Stimulated activated CD8-positive, alpha-beta memory T cell treated with anti-CD3 and anti-CD28 coated beads, Interleukin-15, amount 100 ng/mL, for 24 hours (primary cell): ENCODE measurements at places on chromosomes 6 and 20.

- no peak for DNase-seq
These were observed 19.4 kb upstream of the TFAP2A start for GRCh38 chr6:10434235-10434634.

DNA sequence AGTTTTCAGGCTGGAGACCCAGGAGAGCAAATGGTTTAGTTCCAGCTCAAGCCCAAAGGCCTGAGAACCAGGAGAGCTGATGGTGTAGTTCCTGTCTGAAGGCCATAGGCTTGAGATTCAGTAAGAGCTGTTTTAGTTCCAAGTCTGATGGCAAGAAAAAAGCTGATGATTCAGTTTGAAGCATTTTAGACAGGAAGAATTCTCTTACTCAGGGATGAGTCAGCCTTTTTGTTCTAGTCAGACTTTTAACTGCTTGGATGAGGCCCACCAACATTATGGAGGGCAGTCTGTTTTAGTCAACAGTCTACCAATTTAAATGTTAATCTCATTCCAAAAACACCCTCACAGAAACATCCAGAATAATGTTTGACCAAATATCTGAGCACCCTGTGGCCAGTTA is 2.5 kb downstream of the ZSCAN26 start:
- no peak for DNase-seq

DNA sequence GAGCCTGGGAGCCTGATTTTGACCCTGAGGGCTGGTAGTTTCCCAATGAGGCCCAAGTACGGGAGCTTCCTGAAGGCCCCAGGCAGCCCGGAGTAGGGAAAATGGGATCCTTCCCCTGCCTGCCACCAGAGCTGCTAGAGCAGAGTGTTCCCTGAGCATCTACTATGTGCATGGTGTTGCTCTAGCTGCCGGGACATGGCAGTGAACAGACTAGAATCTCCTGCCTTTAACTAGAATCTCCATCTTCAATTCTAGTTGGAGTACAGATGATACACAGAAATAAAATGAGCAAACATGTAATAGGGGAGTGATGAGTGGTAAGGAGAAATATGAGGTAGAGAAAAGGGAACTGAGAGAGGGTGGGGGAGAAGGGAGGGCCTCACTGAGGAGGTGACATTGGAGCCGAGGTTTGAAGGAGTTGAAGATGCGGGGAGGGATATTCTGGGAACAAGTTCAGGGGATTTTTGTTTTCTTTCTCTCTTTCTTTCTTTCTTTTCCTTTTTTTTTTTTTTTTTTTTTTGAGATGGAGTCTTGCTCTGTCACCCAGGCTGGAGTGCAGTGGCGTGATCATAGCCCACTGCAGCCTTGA is 18.5 kb downstream of the VSTM2L start:
- DNase-seq = no peak

DNA sequence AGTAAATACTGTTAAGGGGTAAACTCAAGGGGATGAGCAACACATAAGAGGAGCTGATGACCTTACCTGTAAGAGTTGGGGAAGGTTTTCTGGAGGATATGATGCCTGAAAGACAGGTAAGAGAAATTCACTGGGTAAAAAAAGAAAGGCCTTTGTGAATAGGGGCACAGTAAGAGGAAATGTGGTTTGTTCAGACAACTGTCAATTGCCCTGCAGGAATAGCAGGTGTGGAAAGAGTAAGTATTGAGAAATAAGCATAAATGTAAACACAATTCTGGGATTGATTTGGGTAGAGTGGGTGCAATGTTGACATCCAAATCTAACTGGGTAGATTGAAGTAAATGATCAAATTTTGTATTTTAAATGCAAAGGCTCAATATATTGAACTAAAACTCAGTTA is 670.0 kb downstream of the DHX35 start:
- no peak for DNase-seq

DNA sequence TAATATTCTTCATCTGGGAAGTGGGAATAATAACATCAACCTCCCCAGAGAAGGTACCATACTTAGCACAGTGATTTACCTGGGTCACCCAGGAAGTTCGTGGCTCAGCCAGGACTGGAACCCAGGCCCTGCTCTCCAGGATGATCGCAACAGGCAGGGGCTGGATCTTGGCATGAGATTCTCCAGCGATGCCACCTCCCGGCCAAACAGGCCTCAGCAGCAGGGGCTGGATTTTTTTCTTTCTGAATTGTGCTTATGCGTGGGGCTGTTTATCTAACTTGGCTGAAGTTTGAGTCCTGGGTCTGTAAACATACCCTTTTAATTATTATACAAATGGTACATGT is 129.5 kb upstream of the PTPN1 start:
- DNase-seq = no peak

- DNase-seq = no peak
These were observed 85.8 kb downstream of the CEBPB start for GRCh38 chr20:50276119-50277063.

DNA sequence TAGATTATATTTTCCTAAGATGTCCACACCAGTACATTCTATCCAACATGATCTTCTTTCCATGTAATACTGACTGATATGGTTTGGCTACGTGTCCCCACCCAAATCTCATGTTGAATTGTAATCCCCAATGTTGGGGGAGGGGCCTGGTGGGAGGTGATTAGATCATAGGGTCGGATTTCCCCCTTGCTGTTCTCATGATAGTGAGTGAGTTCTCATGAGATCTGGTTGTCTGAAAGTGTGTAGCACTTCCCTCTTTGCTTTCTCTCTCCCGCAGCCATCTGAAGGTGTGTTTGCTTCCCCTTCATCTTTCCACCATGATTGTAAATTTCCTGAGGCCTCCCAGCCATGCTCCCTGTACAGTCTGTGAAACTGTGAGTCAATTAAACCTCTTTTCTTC is 12.2 kb upstream of the HBS1L start:
- DNase-seq = no peak

DNA sequence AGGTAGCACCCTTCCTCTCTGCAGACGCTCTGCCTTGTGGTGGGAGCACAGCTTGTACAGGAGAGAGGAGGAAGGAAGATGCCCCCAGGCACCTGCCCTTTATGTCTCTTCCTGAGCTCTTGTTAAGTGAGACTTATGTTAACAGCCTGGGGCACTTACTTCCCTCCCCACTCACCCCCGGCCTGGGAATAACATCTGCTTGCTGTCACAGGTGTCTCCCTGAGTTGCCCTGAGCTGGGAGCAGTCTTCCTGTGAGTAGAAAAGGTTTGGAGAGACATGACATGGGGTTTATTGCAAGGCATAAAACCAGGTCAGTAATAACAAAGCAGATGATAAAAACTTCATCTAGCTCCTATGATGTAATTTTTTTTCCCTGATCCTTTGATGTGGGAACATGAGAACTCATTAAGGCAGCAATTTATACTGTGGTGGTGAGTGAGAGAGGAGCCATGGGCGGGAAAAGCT is 1.9 kb downstream of the SSTR4 start:
- DNase-seq = no peak
